ENCODE measurements at places on chromosomes 2 and 18.
A peak's percentile ranks its signal among the peaks of the same experiment; 100 is the strongest.

GRCh38 chr2:3265981-3266924, 111.4 kb downstream of the EIPR1 start:
- peak; percentile 63 for DNase-seq

DNA sequence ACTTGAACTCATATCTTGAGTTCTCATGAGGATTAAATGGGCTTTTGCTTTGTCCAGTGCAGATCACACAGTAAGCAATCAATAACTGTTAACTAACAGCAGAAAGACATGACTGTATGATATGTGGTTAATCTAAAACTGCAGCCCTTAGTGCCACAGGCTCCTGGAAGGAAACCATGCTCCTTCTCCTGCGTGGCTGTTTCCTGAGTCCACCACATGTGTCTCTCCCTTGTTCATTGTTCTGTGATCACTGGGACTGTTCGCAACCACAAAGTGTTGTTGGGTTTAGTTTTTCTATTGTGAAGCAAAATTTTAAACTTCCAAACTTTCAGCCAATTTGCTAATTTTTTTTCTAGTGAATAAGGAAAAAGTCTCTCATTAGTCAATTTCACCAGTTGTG, 130.9 kb upstream of the PTPRM start:
- DNase-seq, result no peak

DNA sequence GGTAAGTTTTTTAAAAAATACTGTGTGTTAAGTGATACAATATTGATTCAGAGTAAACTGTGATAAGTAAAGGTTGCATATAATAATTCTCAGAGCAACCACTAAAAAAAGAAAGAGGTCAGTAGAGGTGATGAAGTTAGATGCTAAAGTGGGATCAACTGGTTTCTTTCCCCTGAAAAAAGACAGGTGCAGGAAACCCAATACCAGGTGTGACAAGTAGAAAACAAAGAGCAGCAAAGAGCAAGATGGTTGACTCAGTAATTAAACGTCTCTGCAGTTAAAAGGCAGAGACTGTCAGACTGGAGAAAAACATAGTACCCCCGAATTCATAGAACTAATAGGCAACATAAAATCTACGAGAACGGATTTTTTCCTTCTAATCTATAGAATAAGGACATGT, 128.3 kb downstream of the ATP9B start:
- DNase-seq, result no peak

DNA sequence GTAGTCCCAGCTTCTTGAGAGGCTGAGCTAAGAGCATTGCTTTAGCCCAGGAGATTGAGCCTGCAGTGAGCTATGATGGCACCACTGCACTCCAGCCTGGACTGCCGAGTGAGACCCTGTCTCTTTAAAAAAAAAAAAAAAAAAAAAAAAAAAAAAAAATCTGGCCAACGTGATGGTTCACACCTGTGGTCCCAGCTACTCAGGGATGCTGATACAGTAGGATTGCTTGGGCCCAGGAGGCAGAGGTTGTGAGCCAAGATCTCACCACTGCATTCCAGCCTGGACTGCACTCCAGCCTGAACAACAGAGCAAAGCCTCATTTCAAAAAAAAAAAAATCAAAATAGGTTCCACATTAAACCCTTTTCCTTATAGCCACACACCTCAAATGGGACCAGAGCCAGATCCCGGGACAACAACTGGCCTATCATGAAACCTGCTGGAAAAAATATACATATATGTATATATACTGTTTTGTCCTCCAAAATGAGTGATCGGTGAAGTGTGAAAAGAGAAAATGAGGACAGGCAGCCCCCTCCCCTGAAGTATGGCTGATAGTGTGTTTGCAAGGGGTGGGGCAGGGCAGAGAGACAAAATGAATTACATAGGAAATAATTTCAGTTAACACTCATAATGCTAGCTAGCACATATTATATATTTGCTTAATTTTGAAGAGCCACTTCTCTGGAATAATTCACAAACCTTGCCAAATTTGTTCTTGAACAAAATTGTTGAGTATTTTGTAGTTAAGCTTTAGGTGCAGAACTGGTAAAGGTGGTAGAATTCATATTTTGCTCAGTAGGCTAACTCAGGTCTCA, 22.9 kb downstream of the MAPRE2 start:
- no peak for DNase-seq

- DNase-seq, result no peak
Observed at GRCh38 chr2:119063177-119063576, 95.4 kb downstream of the C1QL2 start.
